ENCODE measurements at places on chromosomes 16 and 17.
A peak's percentile ranks its signal among the peaks of the same experiment; 100 is the strongest.

- DNase-seq, result no peak
These were observed 11.2 kb downstream of the TADA2A start for GRCh38 chr17:37417852-37418251.

DNA sequence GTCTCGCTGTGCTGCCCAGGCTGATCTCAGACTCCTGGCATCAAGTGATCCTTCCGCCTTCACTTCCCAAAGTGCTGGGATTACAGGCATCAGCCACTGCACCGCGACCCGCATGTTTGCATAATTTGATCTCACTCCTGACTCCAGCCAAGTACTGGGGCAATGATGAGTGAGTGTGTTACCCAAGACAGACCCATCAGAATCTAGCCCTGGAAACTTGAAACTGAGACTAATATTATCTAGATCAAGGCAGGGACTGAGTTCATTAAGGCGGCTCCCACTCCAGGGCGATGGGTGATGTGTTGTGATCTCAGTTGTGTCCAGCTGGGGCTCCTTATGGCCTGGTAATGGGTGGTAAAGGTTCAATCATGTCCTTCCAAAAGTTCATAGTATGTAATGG is 53.4 kb downstream of the EMP2 start:
- DNase-seq, result no peak

GRCh38 chr17:2174468-2175293 is 119.8 kb downstream of the HIC1 start:
- DNase-seq, result peak; percentile 9

- no peak for DNase-seq
These were observed 16.8 kb upstream of the ASGR2 start for GRCh38 chr17:7131423-7131791.

DNA sequence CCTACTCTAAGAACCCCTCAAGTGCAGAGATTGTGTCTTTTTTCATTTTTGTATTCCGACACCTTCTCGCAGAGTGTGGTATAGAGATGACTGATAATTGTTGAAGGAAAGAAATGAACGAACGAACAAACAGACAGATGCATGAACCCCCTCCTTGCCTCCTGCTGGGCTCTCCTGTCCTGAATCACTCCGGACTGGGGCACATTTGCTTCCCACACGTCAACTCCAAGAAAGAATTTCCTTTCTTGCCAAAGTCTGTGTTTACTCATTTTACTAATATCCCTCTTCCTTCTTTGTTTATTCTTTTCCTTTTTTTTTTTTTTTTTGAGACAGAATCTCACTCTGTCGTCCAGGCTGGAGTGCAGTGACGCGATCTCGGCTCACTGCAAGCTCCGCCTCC is 37.5 kb upstream of the BHLHA9 start:
- peak; percentile 32 for DNase-seq

GRCh38 chr16:67021321-67021720 is 7.6 kb upstream of the CBFB start:
- no peak for DNase-seq

GRCh38 chr16:14371778-14372431 is 258.2 kb downstream of the PARN start:
- DNase-seq, result no peak

- peak; percentile 31 for DNase-seq
These were observed at the start of gene KRTAP4-6 for GRCh38 chr17:41140360-41141131. Gene KRTAP4-6 (minus strand): TSS chr17:41140544. CDS start chr17:41140487, 57 bp downstream.

- no peak for DNase-seq
These were observed 3.6 kb downstream of the RSKR start for GRCh38 chr17:28610376-28610775.

DNA sequence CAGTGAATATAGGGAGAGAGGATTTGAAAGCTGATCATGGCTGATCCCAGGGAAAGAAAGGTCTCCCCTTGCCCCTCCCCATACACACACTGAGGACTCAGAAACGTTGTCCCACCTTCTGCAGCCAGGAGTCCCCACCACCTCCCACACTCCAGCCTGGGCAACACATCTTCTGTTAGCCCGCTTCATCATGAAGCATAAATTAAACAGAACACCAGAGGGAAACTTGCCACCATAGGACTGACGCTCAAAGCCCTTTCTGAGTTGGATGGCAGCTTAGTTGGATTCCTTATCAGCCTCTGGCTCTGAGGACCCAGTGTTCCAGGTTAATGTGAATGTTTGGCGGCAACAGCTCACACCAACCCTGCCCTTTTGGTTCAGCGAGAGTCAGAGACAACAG is 33.9 kb downstream of the ARHGAP27 start:
- no peak for DNase-seq

Data from suppressor macrophage treated with lipopolysaccharide for 4 hours (primary cell).